Astrocyte (in vitro differentiated cells and primary cell): ENCODE measurements at places on chromosomes 7 and 10.
A peak's percentile ranks its signal among the peaks of the same experiment; 100 is the strongest.

GRCh38 chr7:28753613-28754012, 204.5 kb downstream of the TRIL start:
- DNase-seq, result no peak

DNA sequence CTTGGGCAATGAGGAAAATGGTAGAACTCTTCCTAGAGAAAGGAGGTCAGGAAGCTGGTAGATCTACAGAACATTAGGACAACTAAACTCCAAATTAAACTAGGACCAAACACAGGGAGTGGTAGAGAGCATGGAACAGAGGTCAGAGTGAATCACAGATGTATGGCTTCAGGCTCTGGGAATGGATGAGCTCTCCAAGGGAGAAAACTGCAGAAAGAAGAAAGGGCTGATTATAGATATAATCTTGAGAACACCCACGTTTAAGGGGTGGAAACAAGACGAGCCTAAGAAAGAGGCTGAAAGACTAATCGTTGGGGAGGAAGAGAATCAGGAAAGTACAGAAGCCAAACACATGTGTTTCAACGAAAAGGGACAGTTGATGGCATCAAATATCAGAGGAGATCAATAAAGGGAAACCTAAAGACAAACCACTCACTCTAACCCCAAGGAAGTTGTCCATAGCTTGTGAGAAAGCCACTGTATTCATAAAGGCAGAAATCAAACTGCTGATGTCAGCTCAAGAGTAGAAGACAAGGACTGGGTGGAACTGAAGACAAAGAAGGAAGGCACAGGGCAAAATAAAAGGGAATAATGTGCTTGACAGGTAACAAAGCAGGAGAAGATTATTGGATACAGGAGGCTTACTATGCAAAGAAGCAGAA, 41.4 kb downstream of the NUDCD3 start:
- DNase-seq, result no peak

- DNase-seq, result no peak
These were observed 307.9 kb downstream of the PRKG1 start for GRCh38 chr10:51382181-51382580.

GRCh38 chr10:91511549-91512330, 101.6 kb downstream of the HECTD2 start:
- DNase-seq, result peak; percentile 96

GRCh38 chr7:54116956-54117355, 425.2 kb upstream of the VSTM2A start:
- no peak for DNase-seq

DNA sequence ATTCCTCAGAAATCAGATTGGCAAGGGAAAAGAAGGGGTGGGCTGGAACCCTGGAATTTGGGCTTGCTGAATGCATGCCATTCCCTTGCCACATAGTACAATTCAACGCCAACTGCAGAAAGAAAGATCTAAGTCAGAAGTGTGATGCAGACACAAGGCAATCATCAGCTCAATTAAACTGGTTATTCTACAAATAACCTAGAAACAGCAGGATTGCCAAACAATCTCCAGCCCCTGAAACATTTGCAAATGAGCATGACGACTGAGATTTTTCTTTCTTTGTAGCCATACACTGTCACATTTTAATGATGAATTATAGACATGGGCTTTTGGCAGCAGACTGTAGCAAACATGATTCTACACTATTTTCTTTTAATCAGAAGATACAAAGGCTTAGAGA, 16.5 kb upstream of the CREB5 start:
- DNase-seq, result peak; percentile 28

DNA sequence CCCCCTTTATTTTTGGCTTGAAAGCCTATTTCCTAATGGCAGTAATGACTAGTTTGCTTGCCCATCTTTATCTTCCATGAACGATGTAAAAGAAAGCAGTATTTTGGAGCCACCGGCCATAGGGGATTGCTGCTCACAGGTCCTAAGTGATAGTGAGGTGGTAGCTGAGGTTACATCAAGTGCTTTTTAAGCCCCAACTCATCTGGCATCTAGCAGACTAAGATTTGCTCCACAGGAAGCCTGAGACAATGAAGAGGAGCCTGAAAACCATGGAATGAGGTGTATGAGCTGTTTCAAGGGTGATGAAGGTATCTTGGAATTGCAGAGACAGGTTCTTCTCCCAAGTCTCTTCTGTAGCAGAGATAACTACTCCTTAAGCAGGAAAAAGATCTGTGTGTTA, 496.3 kb downstream of the XPNPEP1 start:
- DNase-seq, result no peak

DNA sequence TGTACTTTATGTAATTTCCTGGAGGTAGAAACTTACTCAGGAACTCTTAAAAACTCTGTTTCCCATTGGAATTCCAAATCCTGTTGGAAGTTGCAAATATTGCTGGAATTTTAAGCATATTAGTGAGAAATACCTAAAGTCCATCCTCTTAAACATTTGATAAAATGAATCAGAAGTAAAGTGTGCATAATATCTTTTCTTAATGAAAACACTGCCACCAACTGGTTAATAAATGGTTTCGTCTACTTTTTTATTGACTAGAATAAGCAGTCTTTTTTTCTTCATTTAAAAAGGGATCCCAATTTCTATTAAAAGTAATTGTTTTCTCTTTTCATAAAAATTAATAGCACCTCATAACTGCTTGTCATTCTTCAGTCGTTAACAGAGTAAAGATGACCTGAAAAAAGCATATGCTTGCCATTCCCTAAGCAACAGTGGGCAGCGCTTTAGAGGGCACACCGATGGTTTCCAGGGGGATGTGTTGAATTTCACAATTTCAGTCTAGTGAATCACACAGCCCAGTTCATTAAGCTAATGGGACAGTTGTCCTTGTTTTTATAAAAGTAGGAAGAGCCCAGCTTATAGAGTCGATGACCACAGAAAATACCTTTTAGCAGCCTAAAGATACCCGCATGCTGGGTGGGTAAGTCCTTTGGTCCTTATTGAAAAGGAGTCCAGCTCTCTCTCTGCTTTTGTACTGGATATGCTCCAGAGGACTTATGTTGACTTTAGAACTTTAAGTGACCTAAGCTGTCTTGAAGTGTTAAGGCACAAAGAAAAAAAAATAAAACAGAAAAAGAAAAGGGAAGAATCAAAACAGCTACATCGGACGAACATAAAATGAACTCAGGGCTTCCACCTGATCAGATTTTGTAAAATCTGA, 28.5 kb downstream of the NPS start:
- peak; percentile 12 for DNase-seq

DNA sequence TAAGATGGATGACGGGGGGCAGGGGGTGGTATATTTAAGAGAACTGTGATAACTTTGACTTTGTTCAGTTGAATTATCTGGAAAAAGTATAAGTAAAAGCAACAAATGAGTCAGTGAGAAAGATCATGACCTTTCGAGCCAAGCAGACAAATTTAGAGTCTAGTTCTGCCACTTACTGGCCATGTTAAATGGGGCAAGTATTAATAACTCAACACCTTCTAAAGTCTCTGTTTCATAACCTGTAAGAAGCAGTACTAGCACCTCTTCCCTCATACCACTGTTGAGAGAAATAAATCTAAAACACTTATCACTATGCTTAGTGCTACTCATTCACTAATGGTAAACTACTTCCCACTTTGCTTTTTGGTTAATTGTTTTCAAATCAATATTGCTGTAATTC, 604.4 kb upstream of the LRRN3 start:
- DNase-seq, result no peak

DNA sequence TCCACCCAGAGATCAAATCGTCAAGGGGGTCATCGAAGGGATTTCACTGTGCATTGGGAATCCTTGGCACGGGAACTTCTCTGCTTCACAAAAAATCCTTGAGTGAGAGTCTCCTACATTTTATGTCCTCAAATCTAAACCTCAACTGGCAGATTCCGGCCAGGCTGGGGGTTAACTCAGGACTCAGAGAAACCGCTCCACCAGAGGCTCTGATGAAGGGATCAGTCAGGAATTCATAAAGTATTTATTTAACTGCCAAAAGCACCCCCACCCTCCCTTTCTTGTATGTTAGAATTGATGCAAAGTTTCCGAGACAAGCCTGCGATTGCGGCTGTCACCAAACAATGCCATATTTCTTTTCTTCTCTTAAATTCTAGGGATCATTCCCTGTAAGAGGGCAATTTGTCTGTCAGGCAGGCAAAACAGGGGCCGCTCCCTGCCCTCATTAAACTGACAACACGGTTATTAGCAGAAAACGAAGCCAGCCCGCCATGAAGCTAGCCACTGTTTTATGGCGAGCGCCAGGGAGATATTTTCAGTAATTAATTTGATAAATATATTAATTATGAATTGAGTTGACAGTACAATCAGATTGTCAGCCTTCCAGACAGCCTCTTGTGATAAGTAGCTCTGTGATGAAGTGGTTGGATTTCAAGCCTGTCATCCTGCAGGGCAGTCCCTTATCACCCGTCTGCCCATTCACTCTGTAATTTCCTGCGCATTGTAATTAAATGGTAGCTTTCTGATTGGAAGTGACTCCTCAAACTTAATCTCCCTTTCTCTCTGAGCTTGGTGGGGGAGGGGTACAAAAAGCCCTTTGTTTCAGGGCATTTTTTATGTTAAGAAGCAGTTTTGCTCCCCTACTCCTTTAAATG, 153.0 kb upstream of the GPR26 start:
- DNase-seq, result no peak

- no peak for DNase-seq
These were observed 65.9 kb downstream of the PRKCQ start for GRCh38 chr10:6514180-6514579.

DNA sequence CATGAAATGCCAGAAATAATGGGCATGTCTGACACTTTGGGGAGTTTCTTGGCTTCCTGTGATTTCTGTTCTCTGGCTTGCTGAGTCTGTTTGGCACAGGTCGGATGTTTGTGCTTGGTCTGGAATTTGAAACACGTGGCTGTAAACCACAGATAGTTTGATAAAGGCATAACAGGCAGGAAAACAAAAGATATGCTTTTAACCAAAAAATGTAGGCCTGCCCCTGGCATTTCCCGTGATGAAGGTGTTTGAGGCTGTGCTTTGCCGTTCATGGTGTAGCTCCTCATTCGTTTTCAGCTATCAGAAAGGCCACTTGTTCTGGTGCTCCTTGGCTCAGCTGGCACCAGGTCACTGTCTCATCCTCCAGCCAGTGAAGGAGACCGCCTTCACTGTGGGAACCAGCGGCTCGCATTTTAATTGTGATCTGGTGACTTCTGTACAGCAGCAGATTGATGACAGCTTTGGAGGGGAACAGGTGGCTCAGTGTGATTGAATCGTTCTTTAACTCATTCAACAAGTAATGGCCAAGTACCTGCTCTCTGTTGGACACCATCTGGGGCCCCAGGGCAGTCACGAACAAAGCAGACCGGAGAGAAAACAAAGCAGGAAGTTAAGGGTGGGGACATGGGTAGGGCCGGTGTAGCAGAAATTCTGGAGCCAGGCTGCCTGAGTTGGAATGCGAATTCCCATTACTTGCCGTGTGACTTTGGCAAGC, 111.5 kb downstream of the CCNY start:
- peak; percentile 91 for DNase-seq
